ENCODE measurements at places on chromosomes 16 and 17.

GRCh38 chr17:76497979-76498875 lies 3.0 kb downstream of the RHBDF2 start:
- peak; percentile 89 for DNase-seq

- DNase-seq, result no peak
These were observed 6.3 kb downstream of the UBE2O start for GRCh38 chr17:76446449-76447231.

- DNase-seq, result no peak
These were observed 6.4 kb upstream of the NAT9 start for GRCh38 chr17:74782571-74782970.

- DNase-seq, result no peak
These were observed 85.7 kb upstream of the HS3ST2 start for GRCh38 chr16:22728167-22728836.

GRCh38 chr17:47686276-47686635 lies 7.7 kb upstream of the TBKBP1 start:
- DNase-seq, result no peak

- DNase-seq, result no peak
These were observed 11.3 kb upstream of the SLC39A11 start for GRCh38 chr17:73103641-73104335.

DNA sequence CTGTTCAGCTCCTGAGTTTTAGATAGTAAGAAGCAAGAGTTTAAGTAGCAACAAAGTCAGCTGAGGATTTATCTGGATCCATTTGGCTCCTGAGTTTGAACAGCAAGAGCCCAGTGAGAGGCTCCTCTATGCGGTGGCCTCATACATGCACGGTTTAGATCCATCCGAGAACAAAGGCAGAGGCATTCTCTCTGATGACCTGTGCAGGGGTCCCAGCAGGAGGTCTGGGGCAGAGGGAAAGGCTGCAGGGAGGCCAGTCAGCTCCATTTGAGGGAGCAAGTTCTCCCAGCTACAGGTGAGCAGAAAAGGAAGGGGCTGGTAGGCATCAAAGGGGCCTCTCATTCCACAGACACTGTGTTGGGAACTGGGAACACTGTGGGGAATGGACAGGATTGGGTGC lies 16.5 kb downstream of the PITPNM3 start:
- no peak for DNase-seq

DNA sequence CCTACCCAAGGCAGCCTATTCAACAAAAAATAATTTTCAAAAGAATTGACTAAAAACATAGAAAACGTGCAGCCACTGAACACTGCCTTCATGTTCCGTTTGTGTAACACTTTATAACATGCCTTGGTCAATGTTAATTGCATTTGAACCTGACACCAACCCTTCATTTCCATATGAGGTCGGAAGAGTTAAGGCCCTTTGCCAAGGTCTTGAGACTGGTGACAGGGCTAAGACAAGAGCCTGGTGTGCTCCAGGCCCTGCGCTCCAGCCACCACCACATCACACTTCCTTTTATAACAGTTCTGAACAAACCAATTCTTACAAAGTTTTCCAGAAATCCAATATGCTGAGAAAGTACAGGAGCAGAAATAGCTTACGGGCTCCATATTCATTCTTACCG lies 4.2 kb downstream of the BBS2 start:
- no peak for DNase-seq

DNA sequence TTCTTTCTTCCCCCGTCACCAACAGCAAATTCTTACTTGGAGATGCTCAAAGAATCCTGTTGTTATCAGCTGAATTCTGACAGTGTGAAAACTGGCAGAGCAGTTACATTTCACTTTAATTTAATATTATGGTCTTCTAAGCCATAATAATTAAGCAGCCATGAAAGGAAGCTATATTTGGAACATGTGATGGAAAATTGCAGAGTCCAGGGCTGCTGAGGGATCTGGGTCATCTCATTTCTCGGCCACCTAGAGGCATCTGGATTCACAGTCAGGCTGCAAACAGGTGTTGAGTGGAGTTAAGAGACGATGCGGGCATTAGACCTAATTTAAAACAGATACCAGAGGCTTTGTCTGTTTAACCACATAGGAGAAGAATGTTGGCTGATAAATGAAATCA lies 38.4 kb downstream of the CHD9NB start:
- DNase-seq, result no peak

GRCh38 chr17:80364091-80364691 lies 50.8 kb upstream of the ENDOV start:
- peak; percentile 8 for DNase-seq
